Endodermal cell (in vitro differentiated cells): ENCODE measurements at places on chromosomes 3 and 15. TPM values are rescaled to one million over a fixed set of nuclear protein-coding genes. Genes with fewer than 3 reads are reported as not detected.
A peak's percentile ranks its signal among the peaks of the same experiment; 100 is the strongest.

- DNase-seq = no peak
- no peak overlapping the region for H3K4me3 ChIP-seq
- no peak overlapping the region for H3K27ac ChIP-seq
- H3K36me3 ChIP-seq = no peaks in the 10 kb centered on the region
These were observed 1765.0 kb downstream of the OTOL1 start for GRCh38 chr3:163261618-163262017.

SAMD7 gene
- not detected in 2 replicates for total RNA-seq

DNA sequence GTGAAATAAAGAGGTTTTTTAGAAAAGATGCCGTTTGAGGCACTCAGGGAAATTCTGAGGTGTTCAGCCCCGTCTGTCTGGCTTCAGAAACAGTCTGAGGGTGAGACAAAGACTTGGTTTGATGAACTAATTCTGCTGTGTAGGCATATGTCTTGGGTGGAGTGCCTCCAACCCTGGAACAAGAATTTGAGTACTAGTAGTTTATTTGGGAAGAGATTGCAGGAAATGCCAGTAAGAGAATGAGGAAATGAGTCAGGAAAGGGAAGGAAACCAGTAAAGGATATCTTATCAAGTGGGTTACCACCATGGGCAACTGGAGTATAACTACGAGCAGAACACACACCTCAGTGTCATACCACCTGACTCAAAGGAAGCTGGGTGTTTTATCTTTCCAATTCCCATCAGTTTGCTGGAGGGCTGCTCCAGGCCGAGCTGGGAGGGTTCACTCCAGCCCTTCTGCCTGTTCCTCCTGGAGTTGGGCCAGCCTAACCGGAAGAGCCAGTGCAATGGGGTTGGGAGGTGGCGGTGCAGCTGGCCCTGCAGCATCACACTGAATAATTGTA, 75.3 kb downstream of the TGFBR2 start:
- peaks cover 9% of the 10 kb centered on the region for H3K4me1 ChIP-seq
- H3K27ac ChIP-seq = no peak overlapping the region
- DNase-seq = no peak
- H3K36me3 ChIP-seq = peaks cover 39% of the 10 kb centered on the region
- no peaks in the 10 kb centered on the region for H3K27me3 ChIP-seq

- peak overlapping the region; percentile 80 for H3K4me3 ChIP-seq
- no peaks in the 10 kb centered on the region for H3K4me1 ChIP-seq
- no peak overlapping the region for H3K27ac ChIP-seq
- no peaks in the 10 kb centered on the region for H3K27me3 ChIP-seq
These were observed 131.3 kb upstream of the SNRPN start for GRCh38 chr15:24823473-24823872.

DNA sequence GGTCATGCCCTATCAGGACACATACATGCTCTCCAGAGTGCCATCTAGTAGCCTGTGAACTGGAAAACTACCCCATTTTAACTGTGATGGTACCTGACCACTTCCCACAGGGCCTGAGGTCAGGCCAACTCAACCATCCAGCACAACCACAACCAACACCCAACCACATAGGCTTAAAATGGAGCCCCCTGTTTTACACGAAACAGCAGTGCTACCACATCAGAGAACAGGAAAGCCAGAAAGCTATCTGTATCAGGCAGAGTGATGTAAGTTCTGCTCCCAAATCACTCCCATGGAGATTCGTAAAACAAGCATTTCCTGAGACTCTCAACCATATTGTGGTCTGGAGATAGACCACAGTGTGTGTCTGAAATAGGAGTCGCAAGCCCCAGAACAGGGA, 1017.3 kb upstream of the EPHA6 start:
- no peaks in the 10 kb centered on the region for H3K36me3 ChIP-seq
- DNase-seq = no peak
- H3K27me3 ChIP-seq = no peaks in the 10 kb centered on the region
